ENCODE measurements at places on chromosomes 2 and 18.

DNA sequence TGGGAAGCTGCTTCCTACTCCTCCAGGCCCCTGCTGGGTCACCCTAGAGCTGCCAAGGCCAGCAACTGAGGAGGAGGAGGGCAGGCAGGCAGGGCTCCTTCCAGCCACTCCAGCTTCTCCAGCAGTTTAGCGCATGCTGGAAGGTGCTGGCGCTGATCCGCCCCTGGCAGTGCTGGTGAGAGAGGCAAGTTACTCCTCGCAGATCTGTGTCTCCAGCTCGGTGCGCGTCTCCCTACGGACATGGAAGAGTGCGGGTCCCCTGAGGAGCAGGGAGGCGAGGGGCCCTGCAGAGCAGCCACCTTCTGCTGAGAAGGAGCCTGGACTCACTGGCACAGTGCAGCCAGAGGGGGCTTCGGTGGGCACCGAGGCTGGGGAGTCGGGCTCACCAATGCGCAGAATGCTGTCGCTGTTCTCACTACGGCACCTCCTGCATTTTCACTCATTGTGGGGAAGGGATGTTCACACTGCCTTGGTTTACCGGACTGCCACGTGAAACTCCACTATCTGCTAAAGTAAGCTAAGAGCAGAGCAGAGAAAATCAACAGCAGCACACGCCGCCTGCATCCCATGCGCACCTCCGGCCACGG lies 206.0 kb downstream of the HDAC4 start:
- DNase-seq = no peak

DNA sequence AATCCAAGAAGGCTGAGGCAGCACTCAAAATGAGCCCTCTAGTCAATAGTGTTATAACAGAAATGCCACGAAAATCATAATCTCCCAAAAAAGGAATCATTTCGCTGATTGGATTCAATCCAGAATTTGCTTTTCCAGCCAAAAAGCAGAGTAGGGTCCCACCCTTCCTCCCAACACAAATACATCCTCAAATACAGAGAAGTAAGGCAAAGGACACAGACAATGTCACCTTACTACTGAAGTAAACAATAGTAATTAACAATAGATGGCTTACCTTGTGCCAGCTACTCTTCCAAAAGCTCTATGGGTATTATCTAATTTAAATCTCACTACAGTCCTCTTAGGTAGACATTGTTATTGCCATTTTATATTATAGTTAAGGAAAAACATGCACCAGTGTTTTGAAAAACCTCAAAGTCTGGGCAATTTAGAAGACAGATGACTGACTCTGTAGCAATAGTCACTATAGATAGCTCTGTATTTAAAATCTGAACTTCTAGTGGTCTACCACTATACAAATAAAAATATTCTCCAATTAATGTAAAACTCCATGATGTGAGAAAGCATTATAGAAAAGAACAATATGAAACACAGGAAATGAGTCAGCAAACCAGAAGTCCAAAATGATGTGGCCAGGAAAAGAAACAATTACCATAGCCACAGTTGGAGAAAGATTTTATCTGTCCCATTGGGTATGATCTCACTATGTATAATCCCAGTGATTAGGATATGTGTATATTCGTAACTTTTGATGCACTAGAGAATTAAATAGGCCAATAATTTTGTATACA lies 305.0 kb upstream of the ERBB4 start:
- no peak for DNase-seq

DNA sequence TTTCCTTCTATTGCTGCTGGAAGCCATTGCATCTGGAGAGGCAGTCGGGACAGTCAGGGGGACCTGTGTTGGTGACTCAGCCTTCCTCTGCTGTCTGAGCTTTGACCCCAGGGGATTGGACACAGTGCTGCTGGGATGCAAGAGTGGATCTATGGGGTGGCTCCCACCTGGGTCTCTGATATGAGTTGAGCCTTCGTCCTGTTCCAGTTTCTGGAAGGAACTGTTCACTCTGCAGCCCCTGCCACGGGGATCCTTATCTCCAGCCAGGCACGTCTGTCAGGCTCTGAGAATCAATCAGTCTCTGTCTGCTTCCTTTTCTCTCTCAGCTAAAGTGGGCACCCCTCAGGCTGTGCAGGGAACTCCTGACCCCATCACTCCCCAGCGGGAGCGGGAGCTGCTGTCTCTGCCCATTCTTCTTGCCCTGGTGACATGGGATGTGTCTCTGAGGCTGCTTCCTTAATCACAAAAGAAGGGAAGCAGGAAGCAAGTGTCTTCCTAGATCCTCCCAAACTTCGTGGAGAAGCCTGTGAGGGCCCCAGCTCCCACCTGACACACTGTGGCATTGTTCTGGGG lies 51.7 kb downstream of the ARHGAP28 start:
- DNase-seq = no peak

- DNase-seq = no peak
These were observed 141.8 kb downstream of the GRB14 start for GRCh38 chr2:164479460-164479859.

DNA sequence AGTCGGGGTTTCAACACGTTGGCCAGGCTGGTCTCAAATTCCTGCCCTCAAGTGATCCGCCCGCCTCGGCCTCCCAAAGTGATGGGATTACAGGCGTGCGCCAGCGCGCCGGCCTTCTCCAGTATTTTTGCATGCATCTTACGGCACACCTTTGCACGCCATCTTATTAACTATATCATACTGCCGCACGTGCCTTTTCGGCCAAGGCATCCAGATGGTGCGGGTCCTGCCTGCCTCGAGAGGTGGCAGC lies 765 bp upstream of the ING5 start:
- no peak for DNase-seq

DNA sequence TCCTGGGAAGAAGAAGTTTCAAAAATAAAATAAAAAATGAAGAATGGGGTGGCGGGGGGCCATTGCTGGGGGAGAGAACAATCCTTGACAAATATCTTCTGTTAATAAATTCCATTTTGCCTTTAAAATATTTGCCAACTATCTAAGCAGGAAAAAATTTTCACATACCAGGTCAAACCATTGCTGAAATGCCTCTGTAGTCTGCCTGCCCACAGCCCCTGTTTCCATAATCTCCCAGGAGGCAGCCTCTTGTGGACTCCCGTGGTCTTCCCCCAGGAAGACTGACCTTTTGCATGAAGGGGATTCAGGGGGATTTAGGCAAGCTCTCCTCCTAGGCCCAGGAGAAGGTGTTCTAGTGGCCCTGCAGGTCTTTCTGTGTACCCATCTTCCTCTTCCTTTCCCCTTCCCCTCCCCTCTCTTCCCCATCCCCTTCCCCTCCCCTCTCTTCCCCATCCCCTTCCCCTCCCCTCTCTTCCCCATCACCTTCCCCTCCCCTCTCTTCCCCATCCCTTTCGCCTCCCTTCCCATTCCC lies 61.0 kb downstream of the RPL37A start:
- no peak for DNase-seq

Measured in activated CD8-positive, alpha-beta memory T cell treated with anti-CD3 and anti-CD28 coated beads for 1 hour (primary cell).